Thoracic aorta (tissue), 2 donors: ENCODE measurements at places on chromosomes 7 and 10. TPM values are rescaled to one million over a fixed set of nuclear protein-coding genes. Genes with fewer than 3 reads are reported as not detected.

DNA sequence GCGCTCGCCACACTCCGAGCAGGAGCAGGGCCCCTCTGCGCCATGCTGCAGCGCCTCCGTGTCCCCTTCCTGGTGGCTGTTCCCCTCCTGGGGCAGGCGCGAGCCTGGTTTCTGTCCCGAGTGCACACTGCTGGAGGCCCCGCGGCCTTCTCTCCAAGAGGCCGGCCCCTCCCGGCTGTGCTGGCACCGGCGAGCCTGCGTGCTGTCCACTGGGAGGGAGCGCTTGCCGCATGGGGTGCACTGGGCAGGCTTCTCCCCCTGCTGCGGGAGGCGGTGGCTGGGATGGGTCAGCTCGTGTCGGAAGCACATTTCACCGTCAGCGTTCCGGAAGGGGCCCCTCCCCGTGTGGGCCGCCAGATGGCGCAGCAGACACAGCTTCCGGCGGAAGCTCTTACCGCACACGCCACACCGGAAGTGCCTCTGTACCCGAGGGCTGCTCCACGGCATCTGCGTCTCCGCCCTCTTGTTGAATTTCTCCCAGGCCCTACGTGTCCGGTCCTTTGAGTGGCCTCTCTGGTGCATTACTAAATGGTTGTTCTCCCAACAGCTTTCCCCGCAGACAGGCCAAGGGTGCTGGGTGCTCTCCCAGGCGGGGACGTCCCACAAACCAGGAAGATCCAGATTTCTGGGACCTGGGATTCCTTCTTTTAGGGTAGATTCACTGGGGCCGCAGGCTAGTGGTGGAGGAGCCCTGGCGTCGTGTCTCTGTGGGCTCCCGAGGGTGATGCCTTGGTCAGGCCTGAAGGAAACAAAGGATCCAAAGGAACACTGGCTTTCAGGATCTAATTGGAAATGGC is 18.7 kb downstream of the ZNF786 start:
- DNase-seq = no peak

- no peak for DNase-seq
These were observed 116.6 kb downstream of the SPAG6 start for GRCh38 chr10:22461891-22462290.

CDH23 gene
- total RNA-seq = 10.6 TPM

ZNF37A gene
- 18.4 TPM for total RNA-seq

PNLIPRP1 gene
- total RNA-seq = 0.99 TPM
